CD4-positive, alpha-beta T cell treated with Interleukin-2 at 100 ng/mL for 4 hours (primary cell): ENCODE measurements at places on chromosomes 2 and 18.

DNA sequence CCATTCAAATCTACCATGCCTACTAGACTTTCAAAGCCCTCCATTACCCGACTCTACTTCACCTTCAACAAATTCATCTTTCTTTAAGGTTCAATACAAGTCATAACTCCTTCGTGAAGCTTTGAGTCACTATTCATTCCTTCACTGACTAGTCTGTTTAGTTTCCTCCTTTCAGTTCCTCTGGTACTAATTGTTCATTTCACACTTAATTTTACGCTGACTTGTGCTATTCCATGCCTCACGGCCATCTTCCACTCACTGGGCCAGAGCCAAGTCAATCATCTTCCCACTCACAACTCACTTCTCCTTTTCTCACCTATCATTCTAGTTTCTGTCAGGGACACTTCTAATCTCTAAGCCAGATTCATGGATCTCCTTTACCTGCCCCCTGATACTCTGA is 136.2 kb downstream of the MTX2 start:
- DNase-seq, result no peak

DNA sequence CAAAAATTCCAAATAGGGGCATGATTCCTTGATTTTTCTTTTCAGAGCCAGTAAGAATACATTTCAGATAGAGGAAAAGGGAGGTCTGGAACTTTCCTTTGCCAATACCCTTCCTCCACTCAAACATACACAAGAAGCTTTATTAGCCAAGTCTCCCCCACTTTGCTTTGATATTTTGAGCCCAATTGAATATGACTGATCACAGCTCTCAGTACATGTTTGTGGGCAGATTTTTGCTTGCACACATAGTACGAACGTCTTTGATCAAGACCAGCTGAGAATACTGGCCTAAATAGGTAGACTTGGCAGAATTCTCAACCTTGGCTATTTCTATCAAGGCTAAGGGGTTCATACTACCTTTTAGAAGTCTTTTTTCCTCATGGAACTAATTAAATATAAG is 148.8 kb upstream of the PGAP1 start:
- DNase-seq, result no peak

DNA sequence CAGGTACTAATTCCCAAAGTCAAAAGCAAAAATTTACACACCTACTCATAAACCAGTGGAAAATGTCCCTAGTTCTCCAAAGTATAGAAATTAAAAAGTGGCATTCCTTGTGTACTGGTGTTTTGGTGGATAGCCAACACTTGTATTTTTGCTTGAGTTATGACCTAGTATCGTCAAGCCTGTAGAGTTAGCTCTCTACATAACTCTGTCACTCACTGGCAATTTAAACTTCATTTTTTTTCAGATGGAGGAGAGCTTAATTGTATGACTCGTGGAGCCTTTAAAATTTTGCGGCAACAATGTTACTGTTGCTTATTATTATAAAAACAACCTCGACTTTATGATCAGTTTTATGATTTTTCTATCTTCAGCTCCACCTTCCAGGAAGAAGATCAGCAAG is 58.7 kb downstream of the ITGB6 start:
- DNase-seq, result no peak

- no peak for DNase-seq
Observed at GRCh38 chr2:161332371-161332967, 24.2 kb downstream of the PSMD14 start.
